Keratinocyte (primary cell): ENCODE measurements at places on chromosomes 7 and 10.

GRCh38 chr7:80411621-80412020 is 100.2 kb downstream of the GNAT3 start:
- no peak for DNase-seq

GRCh38 chr10:105742184-105742583 is 1101.1 kb downstream of the SORCS3 start:
- DNase-seq: no peak

- DNase-seq: no peak
Observed at GRCh38 chr10:61612450-61612849, 50.3 kb upstream of the CABCOCO1 start.

GRCh38 chr7:14236834-14237233 is 247.4 kb upstream of the ETV1 start:
- DNase-seq: no peak

DNA sequence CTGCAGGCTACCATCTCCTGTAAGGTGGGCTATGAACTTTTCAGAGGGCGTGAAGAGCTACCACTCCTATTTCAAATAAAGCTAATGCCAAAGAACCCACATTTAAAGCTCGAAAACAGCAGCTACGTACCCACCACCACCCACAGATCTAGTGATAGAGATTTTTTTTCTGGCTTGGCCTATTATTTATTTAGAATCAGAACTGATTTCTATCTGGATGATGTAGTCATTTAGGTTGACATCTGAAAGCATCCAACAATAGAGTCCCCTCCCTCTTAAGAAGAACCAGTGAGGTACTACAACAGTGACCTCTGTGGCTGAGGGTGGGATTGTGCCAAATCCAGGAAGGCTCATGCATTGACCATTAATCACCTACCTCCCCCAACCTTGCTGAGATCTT is 113.8 kb upstream of the ADO start:
- no peak for DNase-seq

DNA sequence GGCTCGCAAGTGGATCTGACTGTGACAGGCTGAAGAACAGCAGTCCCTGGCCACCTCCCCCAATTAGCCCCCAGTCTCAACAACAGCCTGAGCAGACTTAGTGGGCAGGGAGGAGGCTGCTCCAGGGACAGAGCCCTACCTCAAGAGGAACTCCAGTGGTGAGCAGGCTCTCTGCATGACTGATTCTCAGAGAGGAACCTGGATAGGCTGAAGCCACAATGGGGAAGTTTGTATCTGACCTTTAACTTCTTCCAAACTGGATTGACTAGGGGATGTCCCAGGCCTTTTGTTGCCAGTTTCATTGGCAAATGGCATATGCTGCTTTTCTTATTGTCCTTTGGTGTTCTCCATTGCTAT is 93.0 kb downstream of the ARHGAP22 start:
- no peak for DNase-seq

DNA sequence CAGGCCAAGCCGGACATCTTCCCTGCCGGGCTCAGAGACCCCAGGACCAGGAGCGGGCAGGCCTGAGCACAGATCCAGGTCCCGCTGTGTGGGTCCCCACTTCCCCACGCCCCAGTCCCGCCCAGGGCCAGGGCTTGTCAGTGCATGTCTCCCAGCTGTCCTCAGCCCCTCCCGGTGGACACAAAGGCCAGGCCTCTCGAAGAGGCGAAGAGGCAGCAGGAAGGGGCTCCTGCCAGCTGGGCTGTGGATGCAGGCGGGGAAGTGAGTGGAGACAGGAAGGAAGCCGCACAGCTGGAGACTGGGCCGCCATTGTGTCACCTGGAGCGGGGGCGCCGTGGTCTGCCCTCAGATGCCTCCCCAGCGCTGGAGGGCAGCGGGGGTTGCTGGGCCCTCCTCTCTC is 4.8 kb downstream of the GRIFIN start:
- DNase-seq: no peak

GRCh38 chr7:30027740-30028215 is 434 bp upstream of the PLEKHA8 start:
- DNase-seq: no peak

- no peak for DNase-seq
Observed at GRCh38 chr7:130273933-130274255, 7.2 kb downstream of the CPA2 start.

- DNase-seq: no peak
Observed at GRCh38 chr10:78975926-78976325, 92.8 kb upstream of the ZMIZ1 start.

- no peak for DNase-seq
Observed at GRCh38 chr7:114488696-114489095, 74.1 kb downstream of the FOXP2 start.

- DNase-seq: no peak
Observed at GRCh38 chr7:39924122-39924521, 25.9 kb upstream of the CDK13 start.

DNA sequence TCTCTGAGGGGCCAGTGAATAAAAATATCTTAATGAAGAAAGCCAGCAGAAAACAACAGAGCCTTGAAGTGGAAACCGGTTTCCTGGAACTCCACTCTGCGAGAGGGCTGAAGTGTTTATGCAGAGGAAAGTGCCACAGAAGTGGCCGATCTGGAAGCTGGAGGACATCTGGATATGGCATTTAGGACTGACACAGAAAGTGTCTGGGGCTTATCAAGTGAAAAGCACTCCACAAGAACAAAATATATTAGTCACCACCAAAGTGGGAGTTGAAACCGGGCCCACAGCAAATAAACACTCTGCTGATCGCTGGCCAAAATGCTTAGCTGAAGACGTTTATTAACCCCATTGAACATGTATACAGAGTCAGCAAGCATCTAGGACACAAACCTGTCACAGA is 7.8 kb downstream of the NOD1 start:
- DNase-seq: no peak

DNA sequence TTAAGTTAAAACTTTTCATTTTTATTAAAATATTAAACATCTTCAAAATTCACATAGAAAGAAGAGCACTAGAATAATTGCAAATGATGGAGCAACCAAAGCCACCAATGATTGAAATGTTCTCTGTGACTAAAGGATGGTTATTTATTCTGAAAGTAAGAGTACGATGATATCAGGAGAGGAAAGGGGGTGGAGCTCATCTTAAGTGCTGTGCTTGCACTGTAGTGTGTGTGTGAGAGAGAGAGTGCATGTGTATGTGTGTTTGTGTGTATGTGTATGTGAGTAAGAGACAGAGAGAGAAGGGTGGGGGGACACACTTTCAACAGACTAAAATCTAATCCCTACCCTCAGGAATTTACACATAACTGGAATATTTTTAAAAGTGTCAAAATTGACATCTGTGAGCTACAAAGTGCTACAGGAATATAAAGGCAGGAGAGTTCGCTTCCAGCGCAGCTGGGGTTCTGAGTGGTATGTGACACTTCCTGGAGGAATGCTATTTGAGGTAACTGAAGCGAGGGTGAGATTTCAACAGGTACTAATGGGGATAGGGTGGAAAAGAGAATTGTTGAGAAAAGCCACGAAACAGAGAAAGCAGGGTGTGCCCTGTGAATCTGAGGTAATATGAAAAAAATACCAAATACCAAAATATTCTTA is 57.2 kb upstream of the SMNDC1 start:
- no peak for DNase-seq

DNA sequence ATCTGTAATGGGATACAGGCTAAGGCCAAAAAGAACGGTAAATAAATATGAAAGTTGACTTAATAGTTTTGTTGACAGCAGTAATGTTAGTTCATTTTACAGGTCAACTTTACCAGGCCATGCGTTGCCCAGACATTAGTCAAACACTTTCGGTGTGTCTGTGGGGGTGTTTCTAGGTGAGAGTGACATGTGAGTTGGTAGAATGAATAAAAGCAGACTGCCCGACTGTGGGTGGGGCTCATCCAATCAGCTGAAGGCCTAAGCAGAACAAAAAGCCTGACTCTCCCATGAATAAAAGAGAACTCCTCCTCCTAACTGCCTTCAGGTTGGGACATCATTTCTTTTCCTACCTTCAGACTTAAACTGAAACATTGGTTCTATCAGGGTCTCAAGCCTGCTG is 132.3 kb downstream of the MTPAP start:
- no peak for DNase-seq

GRCh38 chr10:44966816-44967509 is 7.4 kb downstream of the RASSF4 start:
- no peak for DNase-seq
